ENCODE measurements at places on chromosomes 4 and X.

DNA sequence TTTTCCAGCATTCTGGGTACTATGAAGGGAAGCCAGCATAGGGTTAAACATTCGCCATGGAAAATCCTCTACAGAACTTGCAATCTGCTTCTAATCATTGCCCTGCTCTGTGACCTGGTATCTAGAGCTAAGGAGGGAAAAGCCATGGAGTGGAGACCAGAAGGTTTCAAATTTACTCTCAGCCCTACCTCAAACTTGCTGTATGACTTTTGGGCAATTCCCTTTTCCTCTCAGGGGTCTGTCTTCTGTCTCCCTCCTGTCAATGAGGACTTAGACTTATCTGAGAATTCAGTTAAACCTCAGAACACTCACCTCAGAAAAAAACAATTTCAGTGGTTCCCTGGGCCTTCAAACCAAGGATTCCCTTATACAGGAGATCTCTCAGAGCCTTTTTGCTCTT, 29.1 kb downstream of the ARHGEF9 start:
- no peak for DNase-seq

DNA sequence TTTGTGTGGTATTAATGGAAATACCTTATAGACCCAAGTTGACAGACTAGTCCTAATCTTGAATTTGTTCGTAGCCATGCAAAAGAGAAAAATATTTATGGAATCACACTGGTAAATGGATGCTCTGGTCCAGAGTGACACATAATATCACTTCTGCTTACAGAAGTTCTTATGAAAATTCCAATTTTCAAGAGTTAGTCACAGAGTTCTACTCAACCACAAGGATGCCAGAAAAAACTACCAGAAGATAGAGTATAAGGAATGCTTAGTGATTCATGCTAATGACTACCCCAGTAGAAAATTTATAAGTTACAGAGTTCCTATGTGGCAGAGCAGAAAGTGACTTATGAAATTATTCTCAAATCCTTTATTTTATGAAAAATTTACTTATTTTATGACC, 1384.8 kb downstream of the FAM133A start:
- DNase-seq, result no peak

GRCh38 chrX:1336948-1337779, 579 bp downstream of the IL3RA start:
- DNase-seq, result no peak

GRCh38 chr4:3087115-3087797, 12.8 kb downstream of the HTT start:
- DNase-seq, result no peak

GRCh38 chr4:9924750-9925149, 96.5 kb downstream of the SLC2A9 start:
- DNase-seq, result no peak

- no peak for DNase-seq
Observed at GRCh38 chr4:42478509-42478908, 81.2 kb downstream of the SHISA3 start.

- no peak for DNase-seq
Observed at GRCh38 chr4:2135083-2135482, 76.0 kb downstream of the NAT8L start.

DNA sequence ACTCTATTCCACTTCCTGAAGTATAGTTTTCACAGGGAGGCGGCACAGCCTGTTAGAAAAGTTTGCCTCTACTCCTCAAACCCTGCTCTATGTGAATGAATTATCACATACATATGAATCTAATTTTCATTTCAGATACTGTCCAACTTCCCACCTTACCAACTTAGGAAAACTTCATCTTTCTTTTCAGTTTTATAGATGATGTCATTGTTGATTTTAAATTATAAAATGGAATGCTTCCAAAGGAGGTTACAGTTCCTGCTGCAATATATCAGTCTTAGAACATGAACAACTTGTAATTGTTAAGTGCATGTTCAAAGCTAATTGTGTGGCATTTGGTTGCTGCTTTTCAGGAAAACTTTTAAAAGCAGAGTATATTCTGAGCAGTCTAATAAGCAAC, 92.4 kb downstream of the NEUROG2 start:
- no peak for DNase-seq
